CD4-positive, alpha-beta T cell treated with Interleukin-1 beta for 1 hour (primary cell): ENCODE measurements at places on chromosomes 12 and 14.
A peak's percentile ranks its signal among the peaks of the same experiment; 100 is the strongest.

DNA sequence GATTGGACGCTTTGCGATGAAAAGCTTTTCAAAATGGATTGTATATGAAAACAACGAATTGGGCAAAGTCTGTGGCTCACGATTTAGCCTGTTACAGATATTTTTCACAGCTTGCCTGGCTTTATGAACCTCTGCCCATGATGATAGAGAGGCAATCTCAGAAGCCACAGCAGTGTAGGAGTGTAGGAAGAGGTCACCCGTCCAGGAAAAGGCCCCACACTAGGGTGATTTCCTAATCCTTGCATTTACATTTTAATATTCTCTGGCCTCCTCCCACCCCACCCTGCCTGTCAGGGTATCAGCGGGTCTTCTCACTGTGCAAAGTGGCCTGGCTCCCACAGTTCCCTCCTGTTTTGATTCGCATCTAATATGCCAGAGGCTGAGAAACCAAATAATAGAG is 81.8 kb upstream of the FOXN3 start:
- DNase-seq: no peak

DNA sequence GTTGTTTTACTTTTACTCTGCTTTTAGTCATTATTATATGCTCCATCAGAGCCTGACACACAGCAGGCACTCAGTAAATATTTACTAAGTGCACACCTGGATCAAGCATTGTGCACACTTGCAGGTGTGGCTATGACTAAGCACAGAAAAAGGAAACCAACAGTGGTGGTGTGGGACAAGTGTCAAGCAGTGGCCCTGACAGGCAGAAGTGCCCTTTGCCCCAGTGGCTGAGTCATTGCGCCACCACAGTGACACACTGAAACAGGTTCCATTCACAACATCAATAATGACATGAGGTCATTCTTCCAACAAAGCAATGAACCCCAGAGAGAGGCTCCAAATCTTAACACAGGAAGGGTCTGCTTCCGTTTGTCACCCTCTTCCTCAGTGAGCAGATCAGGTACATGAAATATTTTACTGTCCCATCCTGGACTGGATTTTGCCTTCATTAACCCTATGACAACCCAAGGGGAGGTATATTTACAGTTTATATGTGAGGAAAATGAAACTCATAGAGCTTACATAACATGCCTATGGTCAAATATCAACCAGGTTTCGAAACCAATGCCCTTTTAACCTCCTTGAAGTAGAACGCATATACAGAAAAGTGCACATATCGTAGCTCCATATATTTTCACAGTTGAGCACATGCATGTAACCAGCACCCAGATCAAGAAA is 82.6 kb upstream of the GTF2A1 start:
- no peak for DNase-seq

DNA sequence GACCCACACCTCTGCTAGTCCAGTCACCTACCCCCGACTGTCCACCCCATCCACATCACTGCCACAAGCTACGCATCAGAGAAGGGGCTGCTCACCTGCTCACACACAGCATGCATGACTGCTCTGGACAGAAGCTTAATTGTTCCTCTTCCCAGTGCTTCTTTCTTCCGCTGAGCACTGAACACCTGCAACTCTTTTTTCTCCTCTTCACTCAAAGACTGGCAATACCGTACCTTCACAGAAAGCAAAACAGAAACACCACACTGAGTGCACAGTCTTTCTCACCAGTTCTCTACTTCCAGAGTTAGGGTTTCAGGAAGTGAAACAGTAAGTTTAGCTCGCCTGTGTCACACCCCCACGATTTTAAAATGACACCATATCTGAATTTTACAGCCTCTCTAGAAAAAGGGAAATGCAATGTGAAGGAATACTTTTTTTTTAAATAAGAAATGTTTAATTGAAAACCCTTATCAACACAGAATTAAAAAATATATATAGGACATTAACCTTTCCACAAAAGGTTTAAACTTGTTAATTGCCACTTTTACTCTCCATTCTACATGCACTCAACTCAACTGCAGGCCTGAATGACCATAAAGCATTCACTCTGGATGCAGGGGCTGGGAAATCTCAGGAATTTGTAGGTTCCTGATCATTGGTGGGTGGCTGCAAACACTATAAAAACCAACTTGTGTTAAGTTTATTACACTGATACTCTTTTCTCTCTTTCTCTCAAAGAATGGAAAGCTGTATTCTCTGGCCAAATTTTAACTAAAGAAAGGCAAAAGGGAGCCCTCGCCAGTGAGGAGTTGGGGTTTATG is 120.0 kb downstream of the PRICKLE1 start:
- peak; percentile 5 for DNase-seq

- DNase-seq: no peak
These were observed 121.6 kb downstream of the GLT1D1 start for GRCh38 chr12:128974881-128975280.

DNA sequence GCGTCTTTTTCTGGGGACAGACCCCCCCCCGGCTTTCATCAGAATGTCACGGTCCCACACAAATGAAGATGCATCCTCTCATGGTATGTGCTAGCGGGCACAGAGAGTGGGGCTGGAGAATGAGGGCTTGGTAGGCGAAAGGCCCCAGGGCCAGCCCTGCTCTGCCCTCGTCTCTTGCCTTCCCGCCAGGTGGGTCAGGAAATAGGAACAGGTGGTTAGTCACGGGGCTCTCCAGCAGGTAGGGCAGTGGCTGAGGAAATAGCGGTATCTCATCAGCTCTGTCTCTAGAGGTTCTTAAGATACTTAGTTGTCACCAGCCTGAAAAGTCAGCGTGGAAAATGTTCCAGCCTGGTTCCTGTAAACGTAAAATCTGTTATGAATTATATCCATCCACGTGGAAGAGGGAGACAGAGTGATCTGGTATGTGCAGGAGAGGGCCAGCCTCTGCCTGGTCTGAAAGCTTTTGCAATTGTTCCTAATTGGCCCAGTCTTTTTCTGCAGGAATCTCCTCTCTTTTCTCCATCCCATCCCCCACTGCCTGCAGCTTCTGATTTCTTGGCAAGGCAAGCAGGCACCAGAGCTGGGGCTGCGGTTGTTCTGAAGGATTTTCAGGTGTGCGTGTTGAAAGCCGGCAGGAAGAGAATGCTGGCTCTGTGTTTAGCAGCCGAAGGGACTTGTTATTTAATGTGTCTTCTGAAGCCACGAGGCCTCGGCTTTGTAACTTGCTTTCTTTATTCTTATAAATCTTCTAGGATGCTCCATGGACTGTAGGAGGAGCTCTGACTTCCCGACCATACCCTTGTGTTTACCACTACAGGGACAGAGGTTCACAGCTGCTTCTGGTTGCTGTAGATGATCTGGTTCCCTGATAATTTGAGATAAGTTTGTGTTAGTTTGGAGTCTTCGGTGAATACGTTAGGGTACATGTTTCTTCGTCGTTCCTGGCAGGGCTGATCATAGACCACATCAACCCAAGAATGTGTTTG is 131.1 kb downstream of the CACNA1C start:
- DNase-seq: no peak

GRCh38 chr14:39841088-39841487 is 408.9 kb upstream of the FBXO33 start:
- no peak for DNase-seq

GRCh38 chr14:104556256-104557021 is 23.1 kb upstream of the C14orf180 start:
- no peak for DNase-seq

DNA sequence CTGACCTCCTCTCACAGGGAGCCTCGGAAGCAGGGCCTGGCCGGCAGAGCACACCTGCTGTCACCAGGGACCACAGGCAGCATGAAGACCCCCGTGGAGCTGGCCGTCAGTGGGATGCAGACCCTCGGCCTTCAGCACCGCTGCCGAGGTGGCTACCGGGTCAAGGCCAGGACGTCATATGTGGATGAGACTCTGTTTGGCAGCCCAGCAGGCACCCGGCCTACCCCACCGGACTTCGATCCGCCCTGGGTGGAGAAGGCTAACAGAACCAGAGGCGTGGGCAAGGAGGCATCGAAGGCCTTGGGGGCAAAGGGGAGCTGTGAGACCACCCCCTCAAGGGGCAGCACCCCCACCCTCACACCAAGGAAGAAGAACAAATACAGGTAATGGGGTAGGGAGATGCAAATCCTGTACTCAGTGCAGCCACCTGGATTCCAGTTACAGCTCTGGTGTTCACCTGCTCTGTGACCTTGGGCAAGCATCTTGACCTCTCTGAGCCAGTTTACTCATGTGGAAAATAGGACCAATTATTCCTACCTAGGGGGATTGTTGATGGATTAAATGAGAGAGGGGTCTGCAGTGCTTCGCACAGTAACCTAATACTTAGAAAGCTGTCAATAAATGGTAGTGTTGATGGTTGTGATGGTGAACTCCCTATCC is 1.3 kb downstream of the RITA1 start:
- DNase-seq: no peak

DNA sequence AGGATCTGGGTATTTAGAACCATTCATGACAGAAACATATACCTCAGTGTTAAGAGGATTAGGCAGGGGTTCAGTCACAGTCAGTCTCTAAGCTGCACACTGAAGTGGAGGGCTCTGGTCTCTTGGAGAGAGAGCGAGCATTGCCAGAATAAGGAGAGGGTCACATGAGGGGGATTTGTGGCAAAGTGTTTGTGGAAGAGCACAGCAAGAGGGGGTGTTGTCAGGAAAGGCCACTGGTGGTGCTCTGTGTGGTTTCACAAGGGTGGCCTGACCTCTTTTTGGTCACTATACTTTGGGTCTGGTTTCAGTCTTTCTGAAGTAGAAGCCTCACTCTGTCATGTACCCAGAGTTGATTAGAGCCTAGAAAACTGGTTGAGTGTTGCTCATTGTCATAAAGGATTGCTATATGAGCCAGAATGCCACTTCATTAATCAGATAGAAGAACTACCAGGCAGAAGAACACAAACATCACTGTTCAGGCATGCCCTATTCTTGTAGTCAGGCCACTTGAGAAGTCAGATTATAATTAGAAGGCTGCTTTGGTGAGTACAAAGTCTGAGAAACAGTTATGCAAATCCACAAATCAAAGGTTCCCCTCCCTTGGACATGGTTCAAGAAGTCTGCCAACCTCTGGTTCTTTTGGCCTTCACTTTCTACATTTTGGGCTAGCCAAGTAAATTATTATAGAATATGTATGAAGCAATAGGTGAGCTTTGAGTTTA is 8.4 kb downstream of the TMEM19 start:
- no peak for DNase-seq

- DNase-seq: no peak
These were observed 102.6 kb downstream of the NTN4 start for GRCh38 chr12:95687937-95688336.

- no peak for DNase-seq
These were observed 3.4 kb downstream of the TXNRD1 start for GRCh38 chr12:104218935-104219334.

DNA sequence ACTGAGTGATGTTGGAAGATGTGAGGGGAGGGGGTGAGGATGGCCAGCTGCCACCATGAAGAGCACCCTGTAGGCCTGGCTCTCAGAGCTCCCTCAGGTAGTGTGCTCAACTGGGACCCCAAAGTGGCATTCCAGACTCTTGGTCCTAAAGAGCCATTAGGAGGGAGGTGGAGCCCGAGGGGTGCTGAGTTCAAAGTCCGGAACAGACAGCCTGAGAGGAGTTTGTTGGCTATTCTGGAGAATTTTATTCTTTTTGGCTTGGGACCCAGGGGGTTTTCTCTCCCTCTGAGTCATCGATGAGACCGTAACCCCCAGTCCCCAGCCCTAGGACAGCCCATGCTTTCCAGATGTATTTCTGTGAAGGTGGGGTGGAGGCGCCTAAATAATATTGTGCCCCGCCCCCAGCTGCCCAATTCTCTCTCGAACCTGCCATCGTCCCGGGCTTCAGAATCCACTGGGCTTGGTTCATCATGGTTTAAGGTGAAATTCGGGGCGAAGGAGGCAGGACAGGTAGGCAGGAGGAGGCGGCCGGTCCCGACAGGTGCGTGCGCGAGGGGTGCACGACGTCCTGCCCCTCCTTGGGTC is 690 bp upstream of the RBP5 start:
- no peak for DNase-seq
